AG04450 (cell line): ENCODE measurements at places on chromosomes 1 and 21.
A peak's percentile ranks its signal among the peaks of the same experiment; 100 is the strongest.

DNA sequence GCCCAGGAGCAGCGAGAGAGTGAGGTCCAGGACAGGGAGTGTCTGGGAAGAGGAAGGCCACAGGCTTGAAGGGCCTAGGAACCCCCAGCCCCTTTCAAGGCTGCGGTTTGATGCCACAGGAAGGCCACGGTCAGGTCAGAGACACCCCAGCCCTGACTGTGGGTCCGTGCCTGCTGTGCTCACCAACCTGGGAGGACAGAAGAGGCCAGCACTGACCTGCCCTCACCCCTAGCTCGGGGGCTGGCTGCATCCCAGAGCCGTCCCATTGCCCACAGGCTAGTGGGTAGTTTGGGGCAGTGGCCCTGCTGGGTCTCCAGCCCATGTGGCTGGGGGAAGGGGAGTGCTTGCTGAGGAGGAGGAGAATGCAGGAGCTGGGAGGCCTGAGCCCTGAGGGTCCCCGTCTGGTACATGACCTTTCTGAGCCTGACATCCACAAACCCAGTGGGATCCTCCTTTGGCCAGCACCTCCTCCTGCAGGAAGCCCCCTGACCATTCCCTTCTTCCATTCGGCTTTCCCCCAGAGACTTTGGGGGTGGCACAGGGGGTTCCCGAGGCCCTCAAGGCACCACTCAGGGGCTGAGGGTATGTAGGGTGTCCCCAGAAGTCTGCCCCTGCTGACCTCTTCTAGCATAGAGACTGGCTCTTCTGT is 54.3 kb downstream of the WNT9A start:
- DNase-seq = no peak

DNA sequence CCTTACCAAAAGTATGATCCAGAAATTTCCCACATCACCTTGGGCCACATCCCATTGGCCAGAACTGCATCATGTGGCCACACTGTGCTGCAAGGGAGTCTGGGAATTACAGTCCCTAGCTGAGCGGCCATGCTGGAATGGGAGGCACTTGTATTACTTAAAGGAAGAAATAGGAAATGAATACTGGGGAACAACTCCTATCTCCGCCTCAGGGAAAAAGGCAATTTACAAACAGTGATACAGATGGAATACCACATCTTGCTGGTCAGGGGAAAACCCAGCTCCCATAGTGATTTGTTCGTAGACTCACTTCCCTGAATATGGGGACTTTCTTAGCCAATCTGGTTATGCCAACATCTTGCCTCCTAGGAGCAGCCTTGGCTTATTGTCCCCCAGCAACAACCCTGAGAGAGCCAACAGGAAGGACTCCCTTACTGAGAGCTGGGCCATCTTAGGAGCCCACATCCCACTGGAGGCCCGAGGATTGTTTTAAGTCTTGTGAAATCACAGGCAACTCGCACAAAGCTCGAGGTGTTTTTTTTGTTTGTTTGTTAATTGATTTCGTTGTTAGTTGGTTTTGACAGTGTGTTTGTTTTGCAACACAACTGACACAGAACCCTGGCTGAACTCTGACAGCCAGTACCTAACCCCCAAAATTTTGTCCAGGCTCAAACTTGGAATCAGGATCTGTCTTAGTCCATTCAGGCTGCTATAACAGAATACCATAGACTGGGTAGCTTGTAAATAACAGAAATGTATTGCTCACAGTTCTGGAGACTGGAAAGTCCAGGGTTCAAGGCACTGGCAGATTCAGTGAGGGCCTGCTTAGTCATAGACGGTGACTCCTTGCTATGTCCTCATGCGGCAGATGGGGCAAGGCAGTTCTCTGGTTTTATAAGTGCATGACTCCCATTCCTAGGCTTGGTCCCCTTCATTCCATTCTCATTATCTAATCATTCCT is 14.9 kb downstream of the CDA start:
- peak; percentile 65 for DNase-seq

DNA sequence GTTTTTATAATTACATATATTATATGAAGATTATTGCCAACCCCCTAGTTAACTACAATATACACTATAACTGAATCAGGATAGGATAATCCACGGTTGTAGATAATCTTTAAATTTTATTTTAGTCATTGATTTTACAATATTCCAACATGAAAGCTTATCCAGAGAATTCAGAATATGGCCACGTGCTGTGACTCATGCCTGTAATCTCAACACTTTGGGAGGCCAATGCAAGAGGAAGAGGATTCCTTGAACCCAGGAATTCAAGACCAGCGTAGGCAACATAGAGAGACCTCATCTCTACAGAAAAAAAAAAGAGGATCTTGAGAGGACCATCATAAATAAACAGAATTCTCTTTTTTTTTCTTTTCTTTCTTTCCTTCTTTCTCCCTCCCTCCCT is 119.6 kb upstream of the CACYBP start:
- no peak for DNase-seq

DNA sequence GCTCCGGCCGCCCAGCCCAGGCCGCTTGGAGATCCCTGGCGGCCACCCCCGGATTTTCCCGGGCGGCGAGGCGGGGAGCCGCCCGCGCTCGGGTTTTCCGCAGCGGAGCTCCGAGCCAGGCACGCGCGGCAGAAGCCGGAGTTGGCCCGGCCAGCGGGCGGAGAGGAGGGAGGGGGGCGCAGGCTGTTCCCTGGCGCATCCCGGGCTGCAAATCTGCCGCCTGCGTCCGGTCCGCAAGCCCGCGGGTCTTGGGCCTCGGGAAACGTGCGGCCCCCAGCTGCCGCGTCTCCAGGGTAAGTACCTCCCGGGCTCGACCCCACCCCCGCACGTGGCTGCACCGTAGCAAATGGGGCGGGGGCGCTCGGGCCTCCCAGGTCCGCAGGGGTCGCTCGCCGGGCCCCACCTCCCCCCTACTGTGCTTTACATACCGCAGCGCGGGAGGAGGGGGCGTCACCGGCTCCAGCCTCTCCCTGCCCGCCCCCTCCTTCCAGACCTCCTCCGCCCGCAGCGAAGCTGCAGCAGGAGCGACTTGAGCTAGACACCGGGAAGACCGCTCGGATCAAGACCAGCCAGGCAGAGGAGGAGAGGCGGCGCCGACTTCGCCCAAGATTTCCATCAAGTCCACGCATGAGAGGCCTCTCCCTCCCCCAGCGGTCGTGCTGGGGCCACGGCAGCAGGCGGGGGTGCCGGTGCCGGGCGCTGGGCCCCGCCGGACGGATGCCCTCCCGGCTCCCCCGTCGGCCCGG is 1.6 kb downstream of the TMEM200B start:
- DNase-seq = no peak

DNA sequence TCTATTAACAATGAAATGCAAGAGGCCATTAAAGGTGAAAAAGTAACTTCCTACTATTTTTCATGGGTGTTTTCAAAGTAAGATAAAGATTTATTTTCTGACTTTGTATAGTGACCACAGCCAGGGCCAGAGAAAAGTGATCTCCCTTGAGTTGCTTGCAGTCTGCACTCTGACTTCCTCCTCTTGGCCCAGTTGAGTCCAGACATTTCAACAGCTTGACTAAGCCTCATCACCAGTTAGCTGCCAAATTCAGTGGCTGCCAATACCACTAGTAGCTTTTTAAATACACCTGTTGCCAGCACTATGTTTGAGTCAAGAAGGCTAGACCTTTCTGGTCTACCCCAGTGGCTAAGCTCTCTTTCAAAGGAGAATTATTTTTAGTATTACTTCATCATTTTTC is 3.7 kb upstream of the NEK7 start:
- DNase-seq = no peak

- no peak for DNase-seq
Observed at GRCh38 chr1:193104502-193104906, 710 bp downstream of the GLRX2 start.

DNA sequence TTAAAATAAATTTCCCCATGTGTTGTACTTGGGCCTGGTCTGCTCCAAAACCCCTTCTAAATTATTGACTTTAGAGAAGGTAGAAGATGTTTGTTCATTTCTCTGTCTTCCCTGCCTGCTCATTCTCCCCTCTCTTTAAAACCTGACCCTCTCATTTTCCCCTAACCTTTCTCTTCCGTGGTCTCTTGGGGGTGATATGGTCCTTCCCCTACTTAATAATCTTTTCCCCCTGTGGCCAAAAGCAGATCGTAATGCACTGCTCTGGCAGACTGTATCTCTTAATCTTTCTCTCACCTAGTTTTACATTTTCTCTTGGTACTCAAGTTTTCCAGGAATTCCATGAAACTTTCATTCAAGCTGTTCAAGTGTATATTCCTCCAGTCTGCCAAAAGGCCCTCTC is 301.7 kb downstream of the TTLL7 start:
- DNase-seq = no peak

- no peak for DNase-seq
Observed at GRCh38 chr1:238063454-238063853, 172.7 kb upstream of the ZP4 start.

DNA sequence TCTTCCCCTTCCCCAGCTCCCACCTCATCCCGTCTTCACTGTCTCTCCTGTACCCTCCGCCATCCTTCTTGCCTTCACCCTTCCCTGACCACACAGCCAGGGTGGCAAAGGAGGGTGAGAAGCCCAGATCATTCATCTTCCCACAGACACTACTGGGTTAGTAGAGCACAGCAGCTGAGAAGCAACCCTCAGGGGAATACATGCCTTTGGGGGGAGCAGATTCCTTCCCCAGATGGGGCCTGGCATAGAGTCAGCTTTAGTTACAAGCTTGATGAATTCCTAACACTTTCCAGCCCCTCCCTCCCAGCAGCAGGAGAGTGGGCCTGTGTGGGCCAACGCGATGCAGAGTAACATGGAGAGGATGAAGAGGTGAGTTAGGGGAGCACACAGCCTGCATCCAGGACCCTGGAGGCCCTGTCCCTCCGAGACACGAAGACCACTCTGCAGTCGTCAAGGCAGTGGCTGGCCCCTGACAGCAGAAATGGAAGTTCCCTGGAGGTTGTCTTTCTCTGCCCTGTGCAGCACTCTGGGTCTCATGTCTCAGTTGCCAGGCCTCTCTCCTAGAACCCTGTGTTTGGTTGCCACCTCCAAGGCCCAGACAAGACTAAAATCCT is 8.8 kb upstream of the BTG2 start:
- no peak for DNase-seq

DNA sequence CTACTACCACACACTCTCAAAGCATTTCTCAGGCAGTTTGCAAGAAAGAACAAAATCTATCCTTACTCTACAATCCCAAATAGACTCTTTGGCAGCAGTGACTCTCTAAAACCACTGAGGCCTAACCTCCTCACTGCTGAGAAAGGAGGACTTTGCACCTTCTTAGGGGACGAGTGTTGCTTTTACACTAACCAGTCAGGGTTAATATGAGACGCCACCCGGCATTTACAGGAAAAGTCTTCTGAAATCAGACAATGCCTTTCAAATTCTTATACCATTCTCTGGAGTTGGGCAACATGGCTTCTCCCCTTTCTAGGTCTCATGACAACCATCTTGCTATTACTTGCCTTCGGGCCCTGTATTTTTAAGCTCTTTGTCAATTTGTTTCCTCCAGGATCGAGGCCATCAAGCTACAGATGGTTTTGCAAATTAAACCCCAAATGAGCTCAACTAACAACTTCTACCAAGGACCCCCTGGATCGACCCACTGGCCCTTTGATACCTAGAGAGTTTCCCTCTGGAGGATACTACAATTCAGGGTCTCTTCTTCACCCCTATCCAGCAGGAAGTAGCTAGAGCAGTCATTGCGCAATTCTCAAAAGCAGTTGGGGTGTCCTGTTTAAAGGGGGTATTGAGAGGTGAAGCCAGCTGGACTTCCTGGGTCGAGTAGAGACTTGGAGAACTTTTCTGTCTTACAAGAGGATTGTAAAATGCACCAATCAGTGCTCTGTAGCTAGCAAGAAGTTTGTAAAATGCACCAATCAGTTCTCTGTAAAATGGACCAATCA is 2.0 kb upstream of the FMO4 start:
- DNase-seq = no peak

GRCh38 chr1:215793180-215793579 is 226.1 kb downstream of the KCTD3 start:
- peak; percentile 20 for DNase-seq

GRCh38 chr1:36768486-36769178 is 265.7 kb downstream of the GRIK3 start:
- DNase-seq = no peak

DNA sequence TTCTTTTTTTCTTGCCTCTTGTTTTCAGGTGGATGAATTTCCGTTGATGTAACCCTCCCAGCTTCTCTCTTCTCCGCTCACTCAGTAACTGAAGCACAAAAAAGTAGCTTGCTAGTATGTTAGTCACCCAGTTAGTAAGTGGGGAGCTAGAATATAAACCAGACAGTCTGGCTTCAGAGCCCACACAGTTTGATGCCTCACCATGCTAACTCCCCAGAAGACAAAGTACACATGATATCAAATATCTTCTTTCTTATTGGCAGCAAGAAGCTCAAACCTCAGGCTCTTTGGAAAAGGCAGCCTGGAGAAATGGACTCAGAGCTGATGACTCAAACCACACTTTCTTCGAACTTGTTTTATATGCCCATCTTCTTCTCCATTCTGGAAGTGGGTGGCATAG is 187.5 kb upstream of the PLXNA2 start:
- peak; percentile 61 for DNase-seq

- DNase-seq = no peak
Observed at GRCh38 chr1:230098723-230099122, 31.7 kb downstream of the GALNT2 start.

GRCh38 chr1:184362876-184363275 is 24.0 kb upstream of the C1orf21 start:
- DNase-seq = no peak

GRCh38 chr1:198656500-198656932 is 17.7 kb downstream of the PTPRC start:
- no peak for DNase-seq

DNA sequence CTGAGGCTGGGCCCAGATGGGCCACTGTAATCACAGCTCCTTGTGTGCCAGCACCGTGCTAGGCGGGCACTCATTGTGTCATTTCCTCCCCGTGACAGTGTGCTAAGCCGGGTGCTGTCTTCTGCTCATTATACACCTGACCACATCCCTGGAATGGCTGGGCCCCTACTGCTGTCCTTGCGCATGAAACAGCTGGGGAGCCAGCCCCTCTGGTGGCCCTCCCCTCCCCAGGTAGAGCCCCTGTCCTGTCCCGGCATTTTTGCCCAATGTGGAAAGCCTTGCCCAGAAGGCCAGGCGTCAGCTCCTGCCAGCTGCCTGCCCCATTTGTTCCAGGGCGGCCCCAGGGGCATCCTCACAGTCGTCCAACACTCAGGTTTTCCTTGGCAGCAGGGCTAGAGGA is 107.4 kb upstream of the CASZ1 start:
- DNase-seq = no peak

GRCh38 chr1:240004086-240004749 is 87.5 kb upstream of the FMN2 start:
- DNase-seq = no peak

DNA sequence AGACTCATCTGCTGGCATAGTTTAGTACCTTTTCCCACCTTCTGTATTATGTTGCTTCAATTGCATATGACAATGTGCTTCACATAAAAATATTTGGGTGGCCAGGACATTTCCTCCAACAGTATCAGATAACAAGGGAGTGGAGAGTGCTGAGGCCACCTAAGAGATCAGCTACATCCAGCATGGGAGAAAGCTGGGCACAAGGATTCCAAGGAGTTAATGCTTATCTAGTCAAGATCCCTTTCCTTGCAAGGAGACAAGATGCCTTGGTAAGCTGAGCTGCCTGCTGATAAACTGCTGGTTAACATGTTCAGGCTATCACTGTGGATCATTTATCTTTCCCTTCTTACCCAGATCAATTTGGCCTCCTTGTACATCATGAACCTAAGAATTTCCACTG is 5.4 kb downstream of the TACSTD2 start:
- no peak for DNase-seq

GRCh38 chr1:14377386-14377785 is 221.1 kb upstream of the KAZN start:
- DNase-seq = no peak

GRCh38 chr1:20386323-20387081 is 95.8 kb downstream of the VWA5B1 start:
- DNase-seq = no peak

GRCh38 chr1:151993084-151993733 is 450 bp downstream of the S100A10 start:
- no peak for DNase-seq
